Caki2 (cell line): ENCODE measurements at places on chromosomes 11 and 22. TPM values are rescaled to one million over a fixed set of nuclear protein-coding genes. Genes with fewer than 3 reads are reported as not detected.
A peak's percentile ranks its signal among the peaks of the same experiment; 100 is the strongest.

DNA sequence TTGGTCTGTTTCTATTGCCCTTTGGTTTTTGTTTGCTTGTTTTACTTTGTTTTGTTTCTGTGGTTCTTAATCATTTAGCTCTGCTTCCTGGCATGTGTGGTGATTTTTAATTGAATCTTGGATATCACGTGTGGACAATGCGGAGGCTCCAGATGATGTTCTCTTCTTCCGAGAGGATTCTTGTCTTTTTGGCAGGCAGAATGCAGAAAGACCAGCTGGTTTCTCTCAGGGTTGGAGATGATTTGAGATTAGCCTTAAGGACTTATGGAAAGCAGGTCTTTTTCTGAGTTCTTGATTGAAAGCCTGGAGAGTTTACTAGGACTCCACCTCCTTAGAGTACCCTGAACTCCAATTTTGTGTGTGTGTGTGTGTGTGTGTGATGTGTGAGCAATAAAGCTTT, 21.0 kb upstream of the ANO1 start:
- no peak for DNase-seq

The HBG2 gene
- total RNA-seq, result not detected in 2 replicates

GRCh38 chr11:112364962-112365481, 104.4 kb upstream of the PLET1 start:
- DNase-seq, result no peak

The MFRP gene
- not detected in 2 replicates for total RNA-seq

GRCh38 chr11:103880968-103881367, 155.5 kb upstream of the DDI1 start:
- no peak for DNase-seq

GRCh38 chr11:57306161-57306876, 18.4 kb downstream of the TNKS1BP1 start:
- DNase-seq, result no peak

The SLC6A5 gene
- not detected in 2 replicates for total RNA-seq

The ST14 gene
- 0.37 TPM in 1 of 2 replicates, not detected in the other for total RNA-seq

The PAFAH1B2 gene
- 74.9 and 82.8 TPM in 2 replicates for total RNA-seq

DNA sequence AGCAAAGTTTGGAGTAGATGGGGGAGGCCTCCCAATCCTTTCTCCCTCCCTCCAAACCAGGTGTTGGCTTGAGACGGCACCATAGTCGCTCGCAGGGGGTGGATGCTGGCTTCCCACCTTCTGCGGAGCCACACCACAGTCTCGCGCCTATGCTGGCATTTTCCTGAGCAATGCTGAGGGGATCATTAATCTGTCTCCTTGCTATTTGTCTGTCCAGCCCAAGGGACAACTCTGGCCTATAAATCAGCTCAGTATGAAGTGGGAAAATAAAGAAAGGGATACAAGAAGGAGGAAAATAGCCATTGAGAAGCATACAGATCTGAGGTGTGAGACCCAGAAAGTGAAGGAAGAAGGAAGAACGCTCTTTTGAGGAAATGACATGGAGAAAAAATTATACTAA, 53.5 kb upstream of the CADM1 start:
- DNase-seq, result no peak

- no peak for DNase-seq
These were observed 65.9 kb downstream of the PHF21A start for GRCh38 chr11:46055371-46055770.

DNA sequence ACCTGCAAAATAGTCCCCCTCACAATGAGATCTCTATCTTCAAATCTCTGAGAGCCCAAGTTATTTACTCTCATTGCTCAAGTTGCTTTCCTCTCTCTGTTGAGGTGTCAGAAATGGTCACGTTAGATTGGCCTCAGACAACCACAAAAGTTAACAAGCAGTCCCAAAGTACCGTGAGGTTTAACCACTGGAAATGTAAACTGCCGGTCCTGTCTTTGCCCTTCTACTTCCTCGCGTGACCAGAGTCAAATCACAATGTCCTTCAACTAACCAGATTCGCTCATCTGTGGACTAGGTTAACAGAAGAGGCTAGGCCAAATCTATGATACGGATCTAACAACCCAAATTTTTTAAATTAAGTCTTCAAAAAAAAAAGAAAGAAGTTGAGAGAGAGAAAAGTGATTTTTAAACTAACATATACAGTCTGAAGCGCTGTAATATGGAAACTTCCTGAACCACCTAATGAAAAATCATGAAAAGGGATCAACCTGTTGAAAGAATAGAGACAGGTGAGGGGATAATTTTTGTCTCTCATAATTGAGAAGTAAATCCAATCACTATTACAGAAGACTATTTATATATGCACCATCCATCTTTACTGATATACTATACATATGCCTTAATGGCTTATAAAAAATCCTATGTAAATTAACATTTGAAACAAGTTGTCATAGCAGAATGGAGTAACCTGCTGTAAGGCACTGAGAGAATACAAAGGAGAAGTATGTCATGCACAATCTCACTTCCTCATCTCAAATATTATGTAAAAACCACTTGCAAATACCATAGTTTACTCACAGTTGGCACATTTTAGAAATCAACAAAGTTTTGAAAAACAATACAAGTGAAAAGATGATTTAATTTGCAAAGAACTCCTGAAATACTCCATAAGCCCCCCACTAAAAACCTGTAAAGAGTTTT, 3.3 kb upstream of the JAML start:
- DNase-seq, result no peak

DNA sequence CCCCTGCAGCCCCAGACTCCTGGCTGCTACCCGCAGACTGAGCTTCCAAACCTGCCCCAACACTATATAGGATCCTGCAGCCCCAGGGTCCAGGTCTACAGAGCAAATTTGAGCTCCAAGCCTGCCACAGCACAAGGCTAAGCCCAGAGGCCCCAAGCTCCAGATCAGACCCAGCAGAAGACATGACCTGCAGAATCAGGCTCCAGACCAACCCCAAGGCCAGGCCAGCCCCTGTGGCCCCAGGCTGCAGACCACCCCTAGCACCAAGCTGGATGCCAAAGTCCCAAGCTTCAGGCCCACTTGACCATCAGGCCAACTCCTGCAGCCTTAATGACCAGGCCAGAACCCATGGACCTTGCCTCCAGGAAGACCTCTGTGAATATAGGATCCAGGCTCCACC, 145.3 kb downstream of the DLG2 start:
- DNase-seq, result no peak

The MPEG1 gene
- not detected in 2 replicates for total RNA-seq

- no peak for DNase-seq
These were observed 6.7 kb downstream of the BRD1 start for GRCh38 chr22:49820984-49821383.

DNA sequence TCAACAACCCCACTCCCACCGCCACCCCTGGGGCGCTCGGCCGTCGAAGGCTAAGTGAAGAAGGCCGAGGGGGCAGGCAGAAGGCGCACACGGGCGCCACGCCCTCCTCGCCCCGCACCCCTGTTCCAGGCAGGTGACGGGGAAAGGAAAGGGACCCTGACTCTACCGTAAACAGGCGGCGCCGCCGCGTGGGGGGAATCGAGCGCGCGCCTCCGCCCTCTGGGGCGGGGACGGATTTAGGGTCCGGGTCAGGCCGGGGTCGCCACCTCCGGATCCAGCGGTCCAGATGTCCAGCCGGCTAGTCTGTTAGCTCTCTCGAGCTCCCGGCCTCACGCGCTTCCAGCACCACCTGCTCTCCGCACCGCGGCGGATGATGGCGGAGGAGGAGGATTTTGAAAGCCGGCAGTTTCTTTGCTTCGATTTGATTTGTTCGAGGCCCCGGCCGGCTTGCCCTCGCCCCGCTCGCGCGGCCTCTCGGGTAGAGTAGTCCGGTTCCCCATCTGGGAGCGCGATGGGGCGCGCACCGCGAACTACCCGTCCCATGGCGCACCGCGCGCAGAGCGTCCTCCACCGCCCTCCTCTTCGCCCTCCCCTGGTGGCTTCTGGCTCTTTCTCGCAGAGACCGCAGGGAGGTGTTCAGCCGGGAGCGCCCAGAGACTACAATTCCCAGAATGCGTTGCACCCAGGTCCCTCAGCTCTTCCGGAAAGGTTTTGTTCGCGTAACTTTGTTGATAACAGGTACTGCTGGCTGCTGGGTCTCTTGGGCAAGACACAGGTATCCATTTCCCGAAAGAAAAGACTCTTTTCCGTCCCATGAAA, at the start of gene RANGAP1:
RANGAP1 (minus strand) TSS at position 368 of the 819 bp plus-strand sequence. CDS start 5,143 bp downstream, outside the sequence.
- peak; percentile 100 for DNase-seq

- no peak for DNase-seq
These were observed 75.3 kb downstream of the KCNQ1 start for GRCh38 chr11:2519862-2520735.
